CD4-positive, alpha-beta T cell (primary cell): ENCODE measurements at places on chromosomes 11 and 22. TPM values are rescaled to one million over a fixed set of nuclear protein-coding genes. Genes with fewer than 3 reads are reported as not detected.

PRAME gene
- total RNA-seq = not detected

C22orf31 gene
- not detected for total RNA-seq

IL18 gene
- total RNA-seq = not detected

AIFM3 gene
- 0.34 TPM for total RNA-seq

ARHGEF12 gene
- 3.6 TPM for total RNA-seq

LDHAL6A gene
- total RNA-seq = not detected

DRICH1 gene
- 2.2 TPM for total RNA-seq

GANAB gene
- total RNA-seq = 182 TPM

ASCL3 gene
- total RNA-seq = not detected

RASL10A gene
- total RNA-seq = 0.30 TPM

ASPHD2 gene
- total RNA-seq = 0.85 TPM

CYP2R1 gene
- total RNA-seq = 15.8 TPM

RAG2 gene
- not detected for total RNA-seq

FIBP gene
- 19.9 TPM for total RNA-seq

CRYBB2 gene
- not detected for total RNA-seq

SLC35E4 gene
- total RNA-seq = 2.1 TPM

CNTF gene
- 3.9 TPM for total RNA-seq

CCDC15 gene
- 1.1 TPM for total RNA-seq

EPS8L2 gene
- 4.0 TPM for total RNA-seq

LRRC56 gene
- 2.4 TPM for total RNA-seq

BIK gene
- total RNA-seq = 1.6 TPM

TSSK2 gene
- 0.31 TPM for total RNA-seq

CHRNA10 gene
- total RNA-seq = 0.33 TPM

ALDH3B1 gene
- 0.34 TPM for total RNA-seq

CKAP5 gene
- total RNA-seq = 23.2 TPM

MGAT3 gene
- total RNA-seq = 0.17 TPM

FGF19 gene
- total RNA-seq = not detected
